ENCODE measurements at places on chromosomes 7 and 10.
A peak's percentile ranks its signal among the peaks of the same experiment; 100 is the strongest.

GRCh38 chr7:133434246-133434865 lies 181.5 kb downstream of the EXOC4 start:
- DNase-seq, result no peak

- DNase-seq, result no peak
These were observed 5.5 kb downstream of the CCDC186 start for GRCh38 chr10:114168450-114169009.

GRCh38 chr10:67471022-67471421 lies 225.0 kb downstream of the CTNNA3 start:
- DNase-seq, result no peak

- DNase-seq, result no peak
These were observed 29.5 kb downstream of the RPA3 start for GRCh38 chr7:7688956-7689355.

GRCh38 chr10:29620112-29620690 lies 14.6 kb downstream of the SVIL start:
- DNase-seq, result no peak

DNA sequence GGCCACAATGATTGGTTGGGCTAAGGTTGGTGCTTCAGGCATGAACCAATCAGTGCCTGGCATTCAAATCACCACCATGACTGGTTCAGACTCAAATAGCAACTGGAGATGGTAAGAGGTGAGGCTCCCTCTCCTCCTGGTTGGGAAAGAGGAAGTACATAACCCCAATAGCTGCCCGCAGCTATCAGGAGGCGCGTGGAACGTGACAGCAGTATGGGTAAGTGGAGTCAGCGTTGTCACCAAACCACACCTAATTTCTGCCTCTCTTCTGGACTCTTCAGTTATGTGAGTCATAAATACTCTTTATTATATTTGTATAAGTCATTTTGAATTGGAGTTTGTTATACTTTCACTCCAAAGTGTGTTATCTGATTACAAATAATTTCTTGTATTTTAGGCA lies 17.9 kb upstream of the ITGA8 start:
- no peak for DNase-seq

- DNase-seq, result no peak
These were observed 610.2 kb downstream of the AUTS2 start for GRCh38 chr7:70208236-70209063.

GRCh38 chr7:41436139-41436538 lies 266.8 kb downstream of the INHBA start:
- DNase-seq, result no peak

DNA sequence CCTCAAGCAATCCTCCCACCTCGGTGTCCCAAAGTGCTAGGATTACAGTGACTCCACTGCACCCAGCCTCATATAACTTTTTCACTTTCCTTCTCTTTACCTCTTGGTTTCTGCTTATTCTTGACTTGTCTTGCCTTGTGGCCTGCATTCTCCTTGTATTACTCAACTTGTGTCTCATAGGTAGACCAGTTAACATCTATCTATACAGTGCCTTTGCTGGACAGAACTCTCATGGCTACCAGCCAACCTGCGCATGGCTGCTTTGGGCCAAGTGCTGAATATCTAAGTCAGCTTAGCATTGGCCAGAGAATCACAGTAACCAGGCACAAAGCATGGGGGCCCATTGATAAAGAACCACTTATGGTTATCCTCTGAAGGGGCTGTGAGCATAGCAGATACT lies 42.6 kb upstream of the ZNRF2 start:
- no peak for DNase-seq

GRCh38 chr7:116899308-116899707 lies 36.9 kb downstream of the CAPZA2 start:
- DNase-seq, result no peak

DNA sequence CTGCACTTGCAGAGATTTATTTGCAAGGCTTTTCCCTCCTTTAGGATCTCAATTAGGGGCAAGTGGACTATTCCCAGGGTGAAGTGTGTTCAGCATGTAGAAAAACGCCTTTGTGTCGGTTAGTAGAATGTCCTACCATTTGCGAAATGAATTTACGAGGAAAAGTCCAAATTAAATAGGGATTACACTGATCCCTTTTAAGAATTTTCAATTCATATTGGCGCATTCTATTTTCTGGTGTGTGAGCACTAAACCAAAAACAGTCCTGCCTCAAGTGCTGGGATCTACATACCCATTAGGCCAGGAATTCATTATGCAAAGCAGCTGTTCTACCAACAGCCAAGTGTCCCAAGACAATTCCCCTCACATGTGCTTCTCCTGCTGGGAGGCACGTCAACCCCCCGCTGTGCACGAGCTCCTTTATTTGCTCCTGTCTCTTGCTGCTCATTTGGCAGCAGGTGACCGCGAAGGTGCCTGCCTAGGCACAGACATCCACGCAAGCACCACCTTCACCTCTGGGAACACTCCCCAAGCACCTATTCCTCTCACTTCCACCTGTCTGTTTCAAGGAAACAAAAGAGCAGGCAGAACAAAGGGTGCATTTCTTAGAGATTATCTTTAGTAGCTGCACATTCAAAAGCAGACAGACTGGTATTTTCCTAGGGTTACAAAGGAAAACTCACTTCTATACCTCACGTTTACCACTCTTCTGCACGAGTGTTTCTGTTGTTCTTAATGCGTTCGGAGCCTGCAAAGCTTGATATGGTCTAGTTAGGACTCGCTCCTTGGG lies 134.6 kb upstream of the FGFR2 start:
- no peak for DNase-seq

GRCh38 chr7:151616443-151617213 lies 96.9 kb upstream of the RHEB start:
- DNase-seq, result no peak

DNA sequence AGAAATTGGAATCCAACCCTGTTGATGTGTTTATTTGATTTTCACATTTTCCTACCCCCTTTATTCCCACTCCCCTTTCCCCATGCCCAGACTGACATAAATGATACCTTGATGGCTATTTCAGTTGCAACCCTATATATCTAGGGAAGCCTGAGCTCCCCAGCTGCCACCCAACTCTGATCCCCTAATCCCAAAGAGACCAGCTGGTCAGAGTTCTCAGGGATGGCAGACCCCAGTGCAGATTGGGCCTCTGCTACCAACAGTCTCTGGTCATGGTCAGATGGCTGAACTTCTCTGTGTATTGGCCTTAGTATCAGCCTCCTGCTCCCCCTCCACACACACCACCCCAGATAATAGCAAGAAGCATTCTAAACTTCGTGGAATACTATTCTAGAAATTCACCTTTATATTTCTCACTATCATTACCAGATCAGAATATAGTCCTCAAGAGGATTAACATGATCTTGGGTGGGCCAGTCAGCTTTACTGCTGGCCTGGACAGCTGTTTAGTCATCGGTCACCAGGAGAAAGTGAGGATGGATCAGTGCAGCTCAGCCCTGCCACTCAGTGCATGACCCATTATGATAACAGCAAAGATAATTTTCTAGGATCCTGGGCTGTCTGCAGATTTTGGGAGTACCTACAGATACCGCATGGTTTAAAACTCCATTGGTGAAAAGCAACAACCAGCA lies 24.5 kb upstream of the BTRC start:
- no peak for DNase-seq

DNA sequence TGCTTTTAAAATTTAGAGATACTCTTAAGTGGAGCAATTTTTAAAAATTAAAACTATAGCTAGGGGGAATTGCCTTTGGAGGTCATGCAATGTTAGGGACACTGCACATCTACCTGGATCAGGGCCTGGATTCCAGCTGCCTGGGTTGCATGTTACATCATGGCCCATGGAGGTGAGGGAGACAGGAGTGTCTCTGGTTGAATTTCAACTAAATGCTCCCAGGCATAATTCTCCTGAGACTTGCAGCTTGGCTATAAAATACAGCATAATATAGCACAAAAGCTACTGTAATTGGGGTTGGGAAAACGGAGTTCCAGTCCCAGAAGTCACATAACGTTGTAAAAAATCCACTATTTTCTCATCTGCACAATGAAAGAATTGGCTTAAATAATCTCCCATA lies 782.5 kb downstream of the LRMDA start:
- DNase-seq, result no peak

DNA sequence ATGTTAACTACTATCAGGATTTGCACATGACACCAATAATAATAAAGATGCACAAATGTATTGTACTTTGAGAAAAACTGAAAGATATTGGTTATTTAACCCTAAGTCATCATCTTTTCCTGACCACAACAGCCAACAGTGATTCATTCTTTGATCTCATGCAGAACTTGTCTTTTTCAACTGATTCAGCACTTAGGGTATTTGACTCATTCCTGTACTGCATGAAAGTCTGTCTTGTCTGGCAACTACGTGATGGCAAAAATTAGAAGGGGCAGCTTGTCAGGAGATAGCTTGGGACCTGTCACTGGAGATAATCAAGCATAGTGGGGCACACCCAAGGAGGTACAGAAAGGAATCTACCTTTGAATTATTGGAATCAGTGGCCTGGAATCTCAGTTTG lies 77.8 kb upstream of the LRRC17 start:
- DNase-seq, result peak; percentile 90

GRCh38 chr7:105003275-105003674 lies 10.7 kb upstream of the KMT2E start:
- DNase-seq, result peak; percentile 42
